ENCODE measurements at places on chromosomes 11 and 22. TPM values are rescaled to one million over a fixed set of nuclear protein-coding genes. Genes with fewer than 3 reads are reported as not detected.

- no peaks in the 10 kb centered on the region for H3K4me1 ChIP-seq
- peaks cover 4% of the 10 kb centered on the region for H3K27me3 ChIP-seq
- H3K4me3 ChIP-seq = no peak overlapping the region
- no peak overlapping the region for H3K27ac ChIP-seq
- H3K36me3 ChIP-seq = no peaks in the 10 kb centered on the region
Observed at GRCh38 chr22:35563211-35563610, 22.6 kb downstream of the RASD2 start.

GRCh38 chr11:118081241-118081958 is 4.5 kb downstream of the TMPRSS4 start:
- peaks cover 4% of the 10 kb centered on the region for H3K27me3 ChIP-seq
- DNase-seq = no peak
- no peak overlapping the region for H3K4me3 ChIP-seq
- no peak overlapping the region for H3K27ac ChIP-seq

DNA sequence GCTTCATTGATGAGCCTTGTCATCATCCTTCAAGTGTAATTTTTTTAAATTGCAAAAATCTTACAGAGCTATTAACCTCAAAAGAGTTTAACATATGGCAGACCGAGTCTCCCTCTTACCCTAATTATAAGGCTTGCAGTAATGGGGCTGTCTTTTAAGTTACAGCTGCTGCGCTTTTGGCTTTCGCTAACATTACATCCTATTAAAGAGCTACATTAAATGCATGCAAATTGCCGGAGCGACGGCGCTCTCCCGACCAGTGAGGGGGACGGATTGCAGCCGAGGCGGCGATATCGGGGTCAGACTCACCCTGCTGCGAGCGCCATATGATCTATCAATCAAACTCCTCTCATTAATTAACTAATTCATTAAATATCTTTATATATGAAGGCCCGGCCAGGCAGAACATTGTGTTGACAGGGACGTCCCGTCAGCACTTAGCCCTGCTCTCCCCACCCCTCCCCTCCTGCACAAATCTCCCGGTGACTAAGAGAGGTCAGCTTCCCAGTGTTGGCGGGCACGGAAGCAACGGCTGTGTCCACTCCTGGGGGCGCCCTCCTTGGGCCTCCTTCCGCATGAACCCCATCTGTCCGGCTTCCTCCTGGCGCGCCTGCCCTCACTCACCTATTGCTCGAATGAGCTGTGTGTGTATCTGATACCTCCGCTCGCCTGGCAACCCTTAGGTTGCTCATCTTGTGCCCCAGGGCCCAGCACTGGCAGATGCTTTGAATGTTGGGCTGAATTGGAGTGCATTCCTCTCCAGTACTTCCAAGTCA is 156.0 kb upstream of the CADM1 start:
- H3K27me3 ChIP-seq = peaks cover 8% of the 10 kb centered on the region
- no peaks in the 10 kb centered on the region for H3K36me3 ChIP-seq
- H3K27ac ChIP-seq = no peak overlapping the region
- no peaks in the 10 kb centered on the region for H3K4me1 ChIP-seq
- no peak for DNase-seq

DNA sequence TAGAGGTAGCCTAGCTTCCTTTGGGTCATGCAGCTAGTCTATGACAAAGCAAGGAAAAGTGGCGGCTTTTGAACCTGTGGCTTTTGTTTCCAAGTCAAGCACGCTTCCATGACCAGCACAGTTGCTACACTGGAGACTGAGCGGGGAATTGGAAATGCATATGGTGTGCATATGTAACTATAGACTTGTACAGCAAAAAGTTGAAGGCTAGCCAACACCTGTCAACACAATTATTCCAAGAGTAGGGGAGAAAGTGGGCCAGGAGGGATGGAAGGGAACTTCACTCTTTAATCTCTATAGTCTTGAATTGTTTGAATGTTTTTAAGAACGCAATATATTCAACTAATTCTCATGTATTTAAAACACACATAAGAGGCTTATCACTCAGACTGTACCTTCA is 218.5 kb upstream of the CADM1 start:
- no peak for DNase-seq
- no peak overlapping the region for H3K4me3 ChIP-seq
- no peaks in the 10 kb centered on the region for H3K36me3 ChIP-seq
- 0 out of 2 replicates have a peak, but pooled peaks cover 1% of the 10 kb centered on the region for H3K27me3 ChIP-seq

DNA sequence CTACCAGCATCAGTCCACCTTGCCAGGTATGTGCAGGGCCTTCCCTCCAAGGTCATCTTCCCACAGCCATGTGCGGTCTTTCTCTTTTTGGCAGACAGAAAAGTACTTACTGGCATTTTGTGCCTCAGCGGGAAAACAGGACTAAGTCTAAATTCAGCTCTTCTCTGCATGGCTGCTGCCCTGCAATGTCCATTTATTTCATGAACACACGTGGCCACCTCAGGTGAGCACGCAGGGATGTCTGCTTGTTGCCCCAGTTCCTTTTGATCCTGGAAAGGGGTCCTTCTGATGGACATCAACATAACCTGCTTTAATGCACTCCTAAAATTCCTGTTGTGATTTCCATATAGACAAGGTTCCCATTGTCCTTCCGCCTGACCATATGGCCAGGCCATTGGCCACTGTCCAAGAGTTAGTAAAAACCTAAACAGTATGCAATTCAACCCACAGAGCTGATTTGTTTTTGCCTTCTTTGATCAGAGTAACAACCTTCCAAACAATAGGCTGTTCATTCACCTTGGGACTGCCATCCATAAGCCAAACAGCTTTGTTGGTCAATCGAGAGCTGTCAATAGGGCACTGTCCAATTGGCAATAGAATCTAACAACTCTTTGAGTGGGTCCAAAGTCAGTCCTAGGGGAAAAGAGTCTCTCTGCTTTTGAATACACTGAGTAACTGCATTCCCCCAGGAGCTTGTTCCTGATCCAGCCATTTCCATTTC is 5.9 kb downstream of the TREH start:
- H3K4me3 ChIP-seq = no peak overlapping the region
- no peaks in the 10 kb centered on the region for H3K36me3 ChIP-seq
- DNase-seq = no peak
- no peaks in the 10 kb centered on the region for H3K4me1 ChIP-seq
- H3K27ac ChIP-seq = no peak overlapping the region
- H3K27me3 ChIP-seq = peaks cover 2% of the 10 kb centered on the region

- no peak for DNase-seq
- no peak overlapping the region for H3K4me3 ChIP-seq
- H3K27ac ChIP-seq = no peak overlapping the region
- no peaks in the 10 kb centered on the region for H3K36me3 ChIP-seq
Observed at GRCh38 chr11:2870969-2871680, 14.4 kb downstream of the CDKN1C start.

DNA sequence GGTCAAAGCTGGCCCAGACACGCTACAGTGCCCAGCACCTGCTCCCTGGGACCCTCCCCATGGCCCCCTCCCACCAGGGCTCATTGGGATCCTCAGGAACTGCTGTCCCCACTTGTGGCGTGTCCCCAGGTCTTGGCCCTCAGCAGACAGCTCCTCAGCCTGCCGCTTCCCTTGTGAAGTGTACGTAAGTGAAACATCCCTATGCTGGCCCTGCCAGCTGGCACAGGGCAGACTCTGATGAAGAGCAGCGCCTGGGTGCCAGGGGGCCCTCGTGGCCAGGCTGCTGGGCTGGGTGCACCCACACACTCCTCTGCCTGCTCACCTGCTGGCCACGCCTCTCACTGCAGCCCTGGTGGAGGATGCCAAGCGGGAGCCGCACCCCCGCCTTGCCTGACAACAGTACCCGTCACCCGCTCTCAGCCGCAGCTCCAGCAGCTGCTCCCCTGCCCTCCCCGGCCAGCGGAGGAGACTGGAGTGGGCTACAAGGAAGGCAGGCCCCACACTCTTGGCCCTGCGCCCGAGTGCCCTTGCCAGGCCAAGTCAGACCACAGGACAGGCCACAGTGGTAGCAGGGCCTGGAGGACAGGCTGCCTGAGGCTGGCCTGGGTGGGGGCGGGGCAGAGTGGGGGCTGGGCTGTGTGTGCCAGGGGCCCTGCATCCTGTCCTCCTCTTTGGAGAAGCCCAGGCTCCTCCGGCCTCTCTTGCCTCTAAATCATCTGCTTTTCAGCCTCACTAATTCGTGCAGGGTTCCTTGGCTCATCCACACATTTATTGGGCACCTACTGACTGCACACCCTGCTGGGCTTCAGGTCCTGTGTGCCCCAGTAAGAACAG is 39.5 kb downstream of the IGF2 start:
- no peak overlapping the region for H3K4me3 ChIP-seq
- no peaks in the 10 kb centered on the region for H3K36me3 ChIP-seq

GRCh38 chr11:130804306-130805076 is 111.8 kb downstream of the SNX19 start:
- no peak overlapping the region for H3K27ac ChIP-seq
- H3K4me1 ChIP-seq = no peaks in the 10 kb centered on the region
- H3K36me3 ChIP-seq = no peaks in the 10 kb centered on the region
- peak; percentile 40 for DNase-seq
- no peaks in the 10 kb centered on the region for H3K27me3 ChIP-seq

DNA sequence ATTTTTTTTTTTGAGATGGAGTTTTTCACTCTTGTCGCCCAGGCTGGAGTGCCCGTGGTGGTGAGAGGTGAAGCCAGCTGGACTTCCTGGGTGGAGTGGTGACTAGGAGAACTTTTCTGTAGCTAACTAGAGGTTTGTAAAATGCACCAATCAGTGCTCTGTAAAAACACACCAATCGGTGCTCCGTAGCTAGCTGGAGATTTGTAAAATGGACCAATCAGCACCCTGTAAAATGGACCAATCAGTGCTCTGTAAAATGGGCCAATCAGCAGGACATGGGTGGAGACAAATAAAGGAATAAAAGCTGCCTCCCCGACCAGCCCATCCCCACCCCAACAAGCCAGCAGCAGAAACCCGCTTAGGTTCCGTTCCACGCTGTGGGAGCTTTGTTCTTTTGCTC is 4.4 kb upstream of the RAPSN start:
- no peaks in the 10 kb centered on the region for H3K27me3 ChIP-seq
- no peak for DNase-seq
- H3K27ac ChIP-seq = no peak overlapping the region
- no peak overlapping the region for H3K4me3 ChIP-seq
- no peaks in the 10 kb centered on the region for H3K4me1 ChIP-seq

DNA sequence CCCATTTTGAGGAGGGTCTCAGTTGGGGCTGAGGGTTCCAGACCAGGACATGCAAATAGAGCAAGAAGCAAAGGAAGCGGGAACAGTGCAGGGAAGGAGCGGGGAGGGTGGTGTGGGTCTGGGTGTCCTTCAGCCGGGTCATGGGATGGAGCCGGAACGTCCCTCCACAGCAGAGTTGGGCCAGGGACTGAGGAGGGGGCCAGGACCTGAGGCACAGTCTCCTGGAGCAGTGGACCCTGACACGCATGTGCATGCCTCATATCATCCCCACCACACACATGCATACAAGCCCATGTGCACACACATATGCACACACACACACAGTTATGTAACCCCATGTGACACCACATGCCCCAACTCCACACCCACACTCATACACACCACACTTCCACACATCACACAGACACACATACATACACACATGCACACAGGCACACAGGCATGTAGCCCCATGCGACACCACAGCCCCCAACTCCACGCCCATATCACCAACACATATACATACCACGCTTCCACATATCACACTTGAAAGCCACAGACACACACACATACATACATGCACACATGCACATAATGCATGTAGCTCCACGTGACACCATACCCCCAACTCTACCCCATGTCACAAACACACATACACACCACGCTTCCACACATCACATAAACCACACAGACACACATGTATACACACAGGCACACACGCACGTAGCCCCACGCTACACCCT is 1026.6 kb downstream of the BRD1 start:
- no peak for DNase-seq
- H3K4me1 ChIP-seq = no peaks in the 10 kb centered on the region
- H3K4me3 ChIP-seq = no peak overlapping the region
- H3K36me3 ChIP-seq = no peaks in the 10 kb centered on the region

- H3K4me1 ChIP-seq = no peaks in the 10 kb centered on the region
- no peak overlapping the region for H3K27ac ChIP-seq
- no peaks in the 10 kb centered on the region for H3K27me3 ChIP-seq
- no peaks in the 10 kb centered on the region for H3K36me3 ChIP-seq
Observed at GRCh38 chr22:49997932-49998717, 14.4 kb downstream of the IL17REL start.

GRCh38 chr11:69659591-69659990 is 15.6 kb downstream of the LTO1 start:
- H3K4me1 ChIP-seq = no peaks in the 10 kb centered on the region
- H3K36me3 ChIP-seq = no peaks in the 10 kb centered on the region
- H3K27me3 ChIP-seq = no peaks in the 10 kb centered on the region
- H3K27ac ChIP-seq = no peak overlapping the region

DNA sequence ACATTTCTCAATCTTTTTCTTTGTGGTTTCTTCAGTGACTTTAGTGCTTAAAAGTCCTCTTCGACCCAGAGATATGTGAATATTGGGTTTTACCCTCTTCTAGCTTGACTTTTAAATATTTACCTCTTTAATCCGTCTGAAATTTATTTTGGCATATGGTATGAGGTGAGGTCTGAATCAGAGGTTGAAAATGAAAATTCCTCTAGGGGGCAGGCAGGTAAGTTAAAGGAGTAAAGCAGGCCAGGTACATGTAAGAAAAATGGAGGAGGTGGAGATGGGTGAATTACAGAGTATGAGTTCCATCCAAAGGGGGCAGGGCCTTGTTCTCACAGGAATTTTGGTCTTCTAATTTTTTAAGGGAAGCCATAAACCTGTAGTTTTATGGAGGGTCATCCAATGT is 263.8 kb upstream of the NARS2 start:
- no peaks in the 10 kb centered on the region for H3K4me1 ChIP-seq
- no peak for DNase-seq
- H3K27ac ChIP-seq = no peak overlapping the region
- H3K27me3 ChIP-seq = no peaks in the 10 kb centered on the region

Gene OR8G5
- total RNA-seq = not detected

Gene APOBEC3F
- 30.6 TPM for total RNA-seq

Gene FERMT3
- total RNA-seq = 211 TPM

Gene BLID
- not detected for total RNA-seq

Gene PES1
- total RNA-seq = 135 TPM

Gene ALDH3B1
- 0.32 TPM for total RNA-seq

Gene TRPM5
- total RNA-seq = not detected

Gene LAYN
- total RNA-seq = not detected

Gene FGF3
- not detected for total RNA-seq

Data from GM12878 (cell line).